ENCODE measurements at places on chromosomes 4 and X.

- no peak for DNase-seq
Measured at GRCh38 chrX:97846718-97847237, 963.1 kb downstream of the RPA4 start.

GRCh38 chr4:112448306-112449132 is 67.5 kb downstream of the NEUROG2 start:
- DNase-seq, result no peak

- no peak for DNase-seq
Measured at GRCh38 chr4:84492737-84493091, 6.4 kb downstream of the NKX6-1 start.

GRCh38 chrX:470686-471085 is 84.0 kb upstream of the PPP2R3B start:
- DNase-seq, result no peak

- no peak for DNase-seq
Measured at GRCh38 chr4:74504212-74504611, 59.3 kb downstream of the AREG start.

DNA sequence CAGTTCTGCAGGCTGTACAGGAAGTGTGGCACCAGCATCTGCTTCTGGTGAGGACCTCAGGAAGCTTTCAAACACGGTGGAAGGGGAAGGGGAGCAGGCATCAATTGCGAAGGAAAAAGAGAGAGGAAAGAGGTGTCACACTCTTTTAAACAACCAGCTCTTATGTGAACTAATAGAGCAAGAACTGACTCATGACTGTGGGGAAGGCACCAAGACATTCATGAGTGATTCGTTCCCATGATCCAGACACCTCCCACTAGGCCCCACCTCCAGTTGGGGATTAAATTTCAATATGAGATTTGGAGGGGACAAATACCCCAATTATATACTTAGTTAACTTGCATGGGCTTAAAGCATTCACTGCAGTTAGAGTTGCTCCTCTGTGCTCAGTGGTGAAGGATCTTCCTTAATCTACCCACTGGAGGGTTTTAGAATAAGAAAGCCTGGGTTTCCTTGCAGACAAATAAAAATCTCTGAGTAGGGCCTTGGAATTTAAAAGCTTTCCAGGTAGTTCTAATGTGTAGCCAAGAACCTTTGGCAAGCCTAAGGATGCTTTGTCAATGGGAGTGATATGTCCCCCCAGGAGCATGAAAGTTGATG is 60.0 kb downstream of the SYNPO2 start:
- no peak for DNase-seq

GRCh38 chr4:187555174-187555573 is 440.4 kb upstream of the ZFP42 start:
- no peak for DNase-seq

DNA sequence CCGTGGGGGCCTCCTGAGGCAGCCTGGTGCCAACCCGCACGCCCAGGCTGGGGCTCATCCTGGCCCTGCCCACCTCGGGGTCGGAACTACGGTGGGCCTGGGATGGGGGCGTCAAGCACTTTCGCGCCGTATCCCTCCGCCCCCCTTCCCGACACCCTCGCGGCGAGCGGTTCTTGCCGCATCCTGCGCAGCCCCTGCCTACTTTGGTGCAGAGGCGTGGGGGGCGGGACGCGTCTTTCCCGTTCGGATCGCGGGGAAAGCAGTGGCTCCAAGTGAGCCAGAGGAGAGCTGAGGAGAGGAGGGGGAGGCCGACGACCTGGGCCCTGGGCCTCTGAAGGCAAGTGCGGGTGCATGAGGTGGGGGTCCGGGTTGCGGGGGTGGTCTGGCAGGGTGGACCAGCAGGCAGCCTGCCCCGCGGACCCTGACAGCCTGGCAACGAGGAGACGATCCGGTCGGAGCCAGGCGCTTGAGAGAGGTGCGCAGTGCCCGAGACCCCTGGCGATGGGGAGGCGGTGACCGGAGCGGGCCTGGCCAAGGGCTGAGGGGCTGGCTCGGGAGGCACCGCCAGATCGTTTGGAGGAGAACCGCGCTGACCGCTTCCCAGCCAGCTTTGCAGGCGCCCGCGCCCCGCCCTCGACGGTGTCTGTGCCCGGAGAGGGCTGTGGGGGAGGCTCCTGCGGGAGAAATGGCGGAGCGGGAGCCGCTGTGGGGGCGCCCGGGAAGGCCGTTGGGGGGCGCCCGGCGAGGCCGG is at the start of gene GPRASP2:
Gene GPRASP2, plus strand, starts transcription at position 233 of the 751 bp plus-strand sequence. CDS start 2,422 bp downstream, outside the sequence.
- DNase-seq, result no peak

DNA sequence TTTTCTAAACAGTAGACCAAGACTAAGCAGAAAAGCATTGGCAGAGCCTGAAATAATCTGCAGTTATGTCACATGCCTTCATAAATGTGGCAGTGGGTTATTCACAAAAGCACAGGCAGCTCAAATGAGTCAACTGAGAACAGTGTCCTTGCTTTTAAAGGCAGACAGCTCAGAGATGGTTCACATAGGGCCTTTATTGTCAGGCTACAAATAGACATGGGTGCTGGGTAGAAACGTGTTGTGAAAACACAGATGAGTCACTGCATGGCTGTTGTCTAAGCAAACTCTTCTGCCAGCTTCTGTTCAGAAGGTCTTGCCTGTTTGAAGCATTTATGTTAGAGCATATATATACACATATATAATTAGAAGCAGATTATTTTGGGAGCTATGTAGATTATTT is 118.0 kb downstream of the SLC4A4 start:
- DNase-seq, result no peak

DNA sequence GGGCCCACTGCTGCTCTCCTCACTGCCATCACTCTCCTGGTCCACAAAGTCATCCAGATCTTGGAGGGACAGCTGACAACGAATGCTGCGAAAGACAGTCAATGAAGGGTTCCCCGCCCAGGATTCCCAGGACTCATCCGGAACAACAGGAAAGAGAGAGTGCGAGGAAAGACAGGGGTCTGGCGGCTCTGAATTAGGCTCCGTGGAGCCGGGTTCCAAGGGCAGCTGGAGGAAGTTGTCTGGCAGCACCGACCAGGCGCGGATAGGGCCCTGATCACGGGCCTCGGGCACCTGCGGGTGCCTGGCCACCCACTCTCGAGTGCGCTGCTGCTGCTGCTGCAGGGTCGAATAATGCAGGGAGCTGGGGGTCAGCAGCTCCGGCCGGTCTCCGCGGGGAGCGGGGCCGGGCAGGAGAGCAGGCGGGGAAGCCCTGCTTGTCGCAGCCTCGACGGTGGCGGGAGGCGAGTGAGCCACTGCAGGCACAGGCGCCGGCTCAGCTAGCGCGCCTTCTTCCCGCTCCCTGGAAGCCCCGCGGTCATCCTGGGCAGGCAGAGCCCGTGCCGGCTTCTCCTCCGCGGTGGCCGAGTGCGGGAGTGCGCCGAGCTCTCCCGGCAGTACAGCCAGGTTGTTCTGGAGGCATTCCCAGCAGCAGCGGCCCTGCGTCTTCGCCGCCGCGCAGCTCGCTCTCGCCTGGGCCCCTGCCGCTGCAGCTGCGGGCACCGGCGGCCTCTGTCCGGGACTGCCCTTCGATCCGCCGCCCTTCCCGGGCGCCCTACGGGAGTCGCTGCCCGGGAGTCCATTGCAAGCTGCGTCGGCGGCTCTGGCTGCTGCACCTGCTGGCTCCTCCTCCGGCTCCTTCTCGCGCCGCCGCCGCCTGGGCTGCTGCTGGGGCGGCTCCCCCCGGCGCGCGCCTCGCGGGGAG is 1.1 kb downstream of the SOWAHB start:
- DNase-seq, result no peak

DNA sequence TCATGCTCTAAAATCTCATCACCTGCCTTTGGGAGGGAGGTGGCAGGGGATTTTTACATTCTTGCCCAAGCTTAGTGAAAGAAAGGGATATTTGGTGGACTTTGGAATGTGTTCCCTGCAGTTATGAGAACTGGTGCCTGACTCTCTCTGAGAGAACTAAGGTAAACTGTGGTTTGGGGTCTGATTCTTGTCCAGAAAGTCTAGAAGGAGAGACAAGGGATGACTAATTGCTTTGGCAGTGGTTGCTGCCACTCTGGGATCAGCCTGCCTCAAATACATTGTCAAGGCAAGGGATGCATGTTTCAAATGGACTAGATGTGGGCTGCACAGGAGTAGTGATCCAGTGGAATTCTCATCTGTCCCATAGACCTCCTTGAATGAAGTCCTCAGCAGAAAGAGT is 115.2 kb downstream of the DDIT4L start:
- no peak for DNase-seq

- DNase-seq, result no peak
Measured at GRCh38 chr4:20273793-20274192, 22.1 kb downstream of the SLIT2 start.

- DNase-seq, result no peak
Measured at GRCh38 chr4:128844931-128845330, 35.4 kb downstream of the JADE1 start.

DNA sequence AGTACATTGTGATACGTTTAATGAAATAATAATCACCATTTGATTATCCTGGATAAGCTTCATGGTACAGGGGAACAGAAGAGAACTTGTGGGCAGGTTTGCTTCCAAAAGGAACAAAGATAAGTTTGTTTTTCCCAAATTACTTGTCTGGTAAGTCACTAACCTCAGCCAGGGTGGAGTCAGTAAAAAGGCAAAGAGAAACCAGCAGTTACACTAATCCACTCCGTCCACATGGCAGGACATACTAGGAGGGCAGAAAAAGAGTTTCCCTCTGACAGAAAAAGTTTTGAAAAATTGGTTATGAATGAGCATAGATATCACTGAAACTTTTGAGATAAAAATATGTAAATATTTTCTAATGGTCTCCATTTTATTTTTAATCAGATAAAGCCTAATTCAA is 285.9 kb downstream of the IL15 start:
- no peak for DNase-seq

DNA sequence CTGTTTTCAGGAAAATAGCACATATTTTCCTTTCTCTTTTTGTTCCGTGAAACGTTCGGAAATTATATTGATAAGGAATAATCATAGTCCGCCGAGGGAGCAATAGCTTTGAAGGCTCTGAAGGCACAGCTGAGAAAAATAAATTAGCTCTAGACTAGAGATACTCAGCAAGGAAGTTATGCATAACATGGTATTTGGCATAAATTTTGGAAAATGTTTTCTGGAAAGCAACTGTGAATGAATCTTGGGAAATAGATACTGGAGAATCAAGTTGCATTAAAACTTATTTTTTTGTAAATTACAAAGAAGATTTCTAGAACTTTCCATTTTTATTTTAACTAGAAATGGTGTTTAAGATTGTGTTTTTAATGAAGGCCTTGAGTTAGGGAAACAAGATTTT is 92.4 kb downstream of the HPRT1 start:
- no peak for DNase-seq

- DNase-seq, result no peak
Measured at GRCh38 chrX:123959281-123960063, 2.0 kb upstream of the STAG2 start.

DNA sequence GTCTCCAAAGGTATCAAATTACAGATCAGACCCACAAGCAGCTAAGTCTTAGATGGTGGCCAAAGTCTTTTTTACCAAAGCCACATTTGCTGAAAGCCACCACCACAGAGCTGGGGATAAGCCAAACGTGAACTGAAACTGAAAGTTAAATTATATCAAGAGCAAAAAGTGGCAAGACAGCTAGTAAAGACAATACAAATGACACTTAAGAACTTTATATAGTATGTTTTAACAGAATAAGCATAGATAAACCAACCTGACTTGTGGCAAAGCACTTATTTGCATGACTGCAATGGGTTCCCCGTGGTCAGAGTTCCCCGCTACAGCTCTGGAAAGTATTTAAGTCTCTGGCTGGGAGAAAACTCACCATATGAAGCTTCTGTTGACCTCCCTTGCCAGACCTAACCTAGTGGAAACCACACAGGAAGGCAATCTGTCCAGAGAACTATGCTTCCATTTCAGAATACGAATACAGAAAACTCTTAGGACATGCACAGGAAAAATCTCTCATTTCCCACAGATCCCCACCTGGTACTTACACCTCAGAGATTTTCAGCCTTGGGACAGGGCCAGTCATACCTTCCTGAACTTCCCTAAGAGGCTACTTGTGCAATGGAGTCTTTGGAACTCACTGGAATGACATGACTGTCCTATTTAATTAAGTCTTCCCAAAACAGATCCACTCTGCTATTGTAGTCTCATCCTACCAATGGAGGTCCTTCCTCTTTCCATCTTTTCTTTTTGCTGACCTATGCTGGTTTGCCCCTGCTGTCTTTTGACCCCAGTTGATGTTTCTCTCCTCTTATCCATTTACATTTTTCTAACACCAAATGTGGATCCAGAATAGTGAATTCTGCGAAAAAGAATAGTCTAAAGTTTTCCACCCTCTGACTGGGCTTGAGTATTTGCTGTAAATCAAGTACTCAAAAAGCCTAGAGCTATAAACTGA is 225.1 kb downstream of the NR3C2 start:
- DNase-seq, result no peak

DNA sequence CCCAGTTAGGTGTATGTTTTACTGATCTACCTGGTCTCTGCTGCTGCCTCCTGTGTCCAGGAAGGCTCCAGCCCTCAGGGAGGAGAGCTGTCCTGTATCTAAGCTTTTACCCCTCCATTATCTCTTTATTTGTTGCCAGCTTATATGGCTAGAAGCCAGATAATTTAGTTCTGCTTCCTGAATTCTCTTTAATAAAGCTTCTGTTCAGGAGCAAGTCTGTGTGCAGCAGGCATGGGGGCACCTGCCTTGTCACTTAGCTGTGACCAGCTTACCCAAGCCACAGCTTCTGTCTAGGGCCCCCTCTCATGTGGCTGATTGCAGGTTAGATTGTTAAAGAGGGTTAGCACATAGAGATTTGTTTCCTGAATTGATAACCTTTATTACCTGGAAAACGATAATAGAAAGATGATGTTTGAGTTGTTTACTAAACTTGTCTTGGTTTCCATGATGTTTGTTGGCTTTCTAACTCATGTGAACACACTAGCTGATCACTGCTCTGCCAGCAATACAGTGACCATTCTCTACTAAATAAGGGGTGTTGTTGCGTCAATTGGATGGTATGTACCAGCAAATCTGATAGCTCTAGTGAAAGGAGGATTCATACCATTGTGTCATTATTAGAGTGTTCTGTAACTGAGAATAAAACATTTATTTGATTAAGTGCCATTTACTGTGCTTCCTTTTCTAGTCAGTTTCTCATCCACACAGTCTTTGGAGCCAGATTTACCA is 189.8 kb upstream of the ANK2 start:
- no peak for DNase-seq

- peak; percentile 75 for DNase-seq
Measured at GRCh38 chr4:152936446-152937335, 568 bp downstream of the FHDC1 start.

- DNase-seq, result no peak
Measured at GRCh38 chrX:48938721-48939425, 18.5 kb downstream of the OTUD5 start.

DNA sequence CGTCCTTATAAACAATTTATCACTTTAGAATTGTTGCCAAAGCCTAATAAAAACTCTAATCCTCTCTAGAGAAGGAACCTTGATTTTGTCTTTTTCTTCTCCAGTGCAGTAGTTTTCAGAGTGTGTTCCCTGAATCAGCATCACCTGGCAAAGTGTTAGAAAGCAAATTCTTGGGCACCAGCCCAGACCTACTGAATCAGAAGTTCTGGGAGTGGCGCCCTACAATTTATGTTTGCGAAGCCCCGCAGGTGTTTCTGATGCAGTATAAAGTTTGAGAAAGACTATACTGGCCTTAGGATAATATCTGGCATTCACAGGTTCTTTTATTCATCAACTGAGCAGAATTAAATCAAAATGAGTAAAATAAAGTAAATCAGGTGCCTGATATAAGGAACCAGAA is 645.8 kb upstream of the ATOH1 start:
- DNase-seq, result no peak

GRCh38 chr4:188160406-188160805 is 21.2 kb downstream of the TRIML1 start:
- DNase-seq, result no peak

GRCh38 chrX:97070346-97070745 is 186.6 kb downstream of the RPA4 start:
- DNase-seq, result no peak

All from type B pancreatic cell (in vitro differentiated cells).